ENCODE measurements at places on chromosomes 13 and 19.

GRCh38 chr19:35223862-35224505 is 4.6 kb downstream of the FAM187B start:
- no peak for DNase-seq

DNA sequence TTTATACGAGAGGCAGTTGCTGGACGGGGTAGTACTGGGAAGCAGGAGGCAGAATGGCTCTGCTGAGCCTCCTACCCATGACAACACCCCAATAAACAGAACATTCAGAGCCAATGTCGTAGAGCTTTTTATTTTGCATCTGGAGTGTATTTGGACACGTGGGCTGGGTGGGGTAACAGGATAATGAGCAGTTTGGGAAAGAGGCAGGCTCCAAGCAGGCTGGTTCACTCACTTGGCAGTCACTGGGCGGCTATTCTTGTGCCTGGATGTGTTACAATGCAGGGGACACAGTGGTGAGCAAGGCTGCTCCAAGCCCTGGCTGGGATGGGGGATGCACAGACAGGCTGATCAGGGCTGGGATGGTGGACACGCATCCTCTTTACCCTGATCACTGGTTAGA is 9.5 kb downstream of the ACTMAP start:
- DNase-seq, result no peak

DNA sequence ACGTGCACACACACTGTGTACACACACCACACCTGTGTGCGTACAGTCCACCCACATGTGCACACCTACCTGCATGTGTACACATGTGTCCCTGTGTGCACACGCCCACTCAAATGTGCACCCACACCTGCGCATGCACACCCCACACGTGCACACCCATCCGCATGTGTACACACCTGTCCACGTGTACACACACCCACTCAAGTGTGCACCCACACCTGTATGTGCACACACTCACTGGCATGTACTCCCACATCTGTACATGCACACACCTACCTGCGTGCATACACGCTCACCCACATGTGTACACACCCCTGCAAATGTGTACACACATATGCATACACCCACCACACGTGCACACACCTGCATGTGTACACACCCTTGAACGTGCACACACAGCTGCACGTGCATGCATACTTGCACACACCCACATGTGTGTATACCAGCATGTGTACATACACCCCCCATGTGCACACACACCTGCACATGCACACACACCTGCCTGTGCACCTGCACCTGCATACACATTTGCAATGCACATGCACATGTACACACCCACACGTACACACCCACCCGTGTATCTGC is 10.6 kb downstream of the PKN1 start:
- DNase-seq, result no peak

- no peak for DNase-seq
Observed at GRCh38 chr13:95153647-95154412, 147.4 kb downstream of the ABCC4 start.

DNA sequence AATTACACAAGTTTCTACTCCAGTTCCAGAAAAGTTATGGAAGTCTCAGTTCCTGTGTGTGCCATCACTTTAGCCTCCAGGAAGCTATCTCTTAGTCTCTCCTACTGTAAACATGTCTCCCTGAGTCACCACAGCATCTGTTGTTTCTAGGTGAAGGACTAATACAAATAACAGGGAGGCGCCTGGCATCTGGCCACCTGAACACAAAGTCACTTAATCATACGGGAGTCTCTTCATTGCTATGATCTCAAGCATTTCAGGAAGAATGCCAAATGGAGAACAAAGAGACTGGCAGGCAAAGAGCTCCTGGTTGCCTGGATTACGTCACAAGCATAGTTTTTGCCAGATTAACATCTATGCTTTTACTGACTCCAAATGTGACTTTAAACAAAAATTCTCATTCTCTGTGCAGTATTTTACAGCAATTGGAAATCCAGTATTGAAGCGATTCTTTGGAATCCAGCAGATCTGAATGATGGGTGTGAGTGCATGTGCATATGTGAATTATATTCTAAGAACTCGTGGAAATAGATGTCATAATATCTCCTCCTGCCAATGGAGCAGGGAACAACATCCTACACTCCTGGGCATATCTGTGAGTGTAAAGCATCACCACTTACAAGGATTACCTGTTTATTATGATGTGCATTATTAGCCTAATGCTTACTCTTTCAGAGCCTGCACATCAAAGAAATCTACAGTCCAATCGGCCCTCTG is 572.8 kb downstream of the PCDH9 start:
- DNase-seq, result peak; percentile 93
